ENCODE measurements at places on chromosomes 6 and 20.

GRCh38 chr20:22810030-22810429, 225.1 kb upstream of the SSTR4 start:
- no peak for DNase-seq

DNA sequence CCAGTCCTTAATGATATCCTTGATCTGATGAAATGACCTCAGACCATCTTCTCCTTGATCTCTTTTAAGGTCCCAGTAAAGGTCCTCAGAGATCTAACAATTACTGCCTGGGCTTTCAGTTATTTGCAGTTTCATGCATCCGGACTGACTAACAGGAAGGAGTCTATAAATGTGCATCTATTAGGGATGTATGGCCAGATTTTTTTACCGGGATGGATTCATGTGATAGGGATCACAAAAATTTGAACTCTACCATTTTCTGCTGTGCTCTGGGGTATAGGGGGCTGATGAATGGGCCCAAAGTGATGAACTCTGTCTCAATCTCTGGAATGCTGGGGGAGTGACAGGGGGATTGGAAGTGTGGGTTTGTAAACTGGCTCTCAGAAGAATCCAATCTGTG, 36.2 kb upstream of the SCUBE3 start:
- no peak for DNase-seq

DNA sequence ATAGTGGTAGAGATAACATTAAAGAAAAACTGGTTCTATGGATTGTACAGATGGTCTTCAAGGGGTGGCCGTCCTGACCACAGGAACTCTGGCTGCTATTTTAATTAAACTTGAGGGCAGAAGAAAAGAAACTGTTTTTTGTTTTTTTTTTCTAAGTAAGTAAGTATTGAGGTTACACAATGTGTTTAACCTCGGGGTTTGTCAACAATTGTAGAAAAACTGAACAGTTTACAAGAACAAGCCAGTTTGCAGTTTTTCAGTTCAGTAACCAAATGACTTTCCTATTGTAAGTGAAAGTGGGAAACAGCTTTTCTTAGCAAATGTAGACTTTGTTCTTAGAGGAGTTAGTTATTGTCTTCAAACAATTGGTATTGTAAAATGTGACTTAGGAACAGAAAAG, 77.0 kb downstream of the PLCB1 start:
- DNase-seq, result no peak

DNA sequence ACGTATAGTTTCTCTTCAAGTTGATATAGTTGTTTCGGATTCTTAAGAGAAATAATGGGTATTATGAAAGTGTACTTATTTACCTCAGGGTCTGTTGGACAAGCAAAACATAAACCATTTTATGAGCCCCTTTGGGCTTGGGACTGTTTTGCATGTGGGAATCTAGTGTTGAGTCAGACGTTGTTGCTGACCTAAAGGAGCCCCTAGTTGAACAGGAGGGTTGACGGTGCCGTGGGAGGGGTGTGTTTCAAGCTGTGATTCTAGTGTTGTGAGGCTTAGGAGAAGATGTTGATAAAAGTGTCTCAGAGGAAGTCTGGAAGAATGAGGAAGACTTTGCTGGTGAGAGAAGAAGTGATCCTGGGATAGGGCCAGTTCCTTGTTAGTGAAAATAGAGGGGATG, 140.0 kb downstream of the ARID1B start:
- DNase-seq, result no peak

GRCh38 chr6:21949211-21949801, 347.5 kb downstream of the PRL start:
- DNase-seq, result no peak

- DNase-seq, result peak; percentile 45
Observed at GRCh38 chr6:35449287-35449881, 2.8 kb upstream of the FANCE start.

- no peak for DNase-seq
Observed at GRCh38 chr6:157537556-157537955, 156.6 kb downstream of the ZDHHC14 start.

DNA sequence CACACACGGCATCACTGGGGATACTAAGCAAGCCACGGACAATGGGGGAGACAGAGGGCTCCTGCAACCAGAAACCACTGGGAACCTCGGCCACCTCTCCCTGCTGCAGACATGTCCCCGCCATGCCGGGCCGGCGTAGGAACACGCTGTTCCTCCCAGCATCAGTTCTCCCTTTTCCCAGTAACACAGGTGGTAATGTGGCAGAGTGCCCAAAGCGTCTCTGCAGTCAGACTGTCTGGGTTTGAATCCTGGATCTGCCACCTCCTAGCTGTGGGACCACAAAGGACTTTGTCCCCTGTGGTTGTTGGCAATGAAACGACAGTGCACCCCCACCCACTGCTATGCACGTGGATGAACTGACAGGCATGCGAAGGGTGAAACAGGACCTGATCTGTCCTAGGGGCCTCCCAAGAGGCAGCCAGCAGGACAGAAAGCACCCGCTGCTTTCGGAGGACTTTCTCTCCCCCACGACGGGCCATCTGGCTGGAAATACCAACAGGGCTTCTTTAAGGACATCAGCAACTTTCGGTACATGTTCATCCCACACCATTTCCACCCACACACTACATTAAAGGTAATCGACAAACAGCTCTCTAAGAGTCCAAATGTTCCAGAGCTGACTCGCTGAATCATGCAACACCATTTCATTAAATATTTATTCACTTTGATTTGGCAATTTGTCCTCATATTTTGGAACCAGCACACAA, 74.1 kb downstream of the SULF2 start:
- no peak for DNase-seq

DNA sequence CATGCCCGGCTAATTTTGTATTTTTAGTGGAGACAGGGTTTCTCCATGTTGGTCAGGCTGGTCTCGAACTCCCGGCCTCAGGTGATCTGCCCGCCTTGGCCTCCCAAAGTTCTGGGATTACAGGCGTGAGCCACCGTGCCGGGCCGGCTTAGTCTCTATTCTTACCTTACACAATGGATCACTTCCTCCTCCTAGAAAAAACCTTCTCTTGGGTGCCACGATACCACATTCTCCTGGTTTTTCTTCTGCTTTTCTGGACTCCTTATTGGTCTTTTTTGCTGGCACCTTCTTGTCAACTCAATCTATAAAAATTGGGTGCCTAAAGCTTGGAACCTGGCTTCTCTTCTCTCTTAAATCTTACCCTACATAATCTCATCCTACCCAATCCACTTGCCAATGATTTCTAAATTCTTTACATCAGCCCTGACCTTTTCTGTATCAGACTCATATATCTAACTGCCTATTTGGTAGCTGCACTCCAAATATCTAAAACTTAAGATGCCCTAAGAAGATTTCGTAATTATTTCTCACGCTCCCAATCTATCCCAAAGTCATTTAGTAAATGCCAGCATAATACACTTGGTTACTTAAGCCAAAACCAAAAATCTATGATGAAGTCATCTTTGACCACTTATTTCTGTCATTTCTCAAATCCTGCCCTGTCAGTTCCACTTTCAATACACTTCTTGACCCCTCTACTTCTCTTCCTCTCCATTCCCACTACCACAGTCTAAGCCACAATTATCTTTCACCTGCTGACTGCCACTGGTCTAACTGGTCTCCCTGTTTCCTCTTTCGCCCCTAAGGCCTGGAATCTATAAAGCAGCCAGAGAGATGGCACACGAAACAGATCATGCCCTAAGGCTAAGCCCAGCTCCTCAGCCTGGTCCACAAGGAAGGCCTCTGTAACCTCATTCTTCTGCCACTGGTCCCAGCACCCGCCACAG, 43.2 kb downstream of the ELMO2 start:
- no peak for DNase-seq

DNA sequence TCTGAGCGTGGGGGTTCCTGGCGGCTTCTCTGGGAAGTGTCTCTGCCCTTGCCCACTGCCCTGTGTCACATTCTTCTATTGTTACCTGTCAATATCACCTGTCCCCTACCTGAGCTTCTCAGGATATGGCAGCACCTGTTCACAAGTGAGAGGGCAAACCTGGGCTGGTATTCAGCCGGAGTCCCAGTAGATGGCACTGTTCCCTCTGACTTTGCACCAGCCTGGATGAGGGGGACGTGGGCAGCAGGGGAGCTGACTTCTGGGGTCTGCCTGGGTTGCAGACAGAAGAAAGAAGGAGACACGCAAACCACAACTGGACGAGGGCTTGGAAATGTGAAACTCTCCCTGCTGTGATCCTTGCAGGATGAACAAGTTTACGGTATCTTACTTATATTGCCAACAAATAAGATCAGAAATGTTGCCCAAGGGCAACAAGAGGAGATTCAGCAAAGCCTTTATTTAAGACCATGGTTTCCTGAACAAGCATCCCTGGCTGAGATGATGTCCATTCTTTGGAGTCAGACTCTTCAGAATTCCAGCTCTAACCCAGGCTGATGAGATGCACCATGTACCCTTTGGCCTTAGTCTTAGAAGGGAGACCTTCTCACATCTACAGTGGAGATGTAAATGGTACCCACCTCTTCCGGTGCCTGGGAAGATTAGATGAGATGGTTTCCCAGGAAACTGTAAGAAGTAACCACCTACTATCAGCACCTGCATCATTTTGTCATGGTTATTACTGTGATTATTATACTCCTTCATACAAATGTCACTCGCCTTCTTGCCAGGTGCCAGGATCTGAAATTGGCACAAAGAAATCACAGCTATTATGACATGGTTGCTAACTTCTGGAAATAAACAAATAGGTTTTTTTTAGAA, 400.0 kb upstream of the CDH4 start:
- DNase-seq, result no peak

GRCh38 chr6:73854998-73855718, 159.2 kb downstream of the CD109 start:
- peak; percentile 49 for DNase-seq

- DNase-seq, result no peak
Observed at GRCh38 chr6:81762132-81762531, 9.7 kb upstream of the TENT5A start.

DNA sequence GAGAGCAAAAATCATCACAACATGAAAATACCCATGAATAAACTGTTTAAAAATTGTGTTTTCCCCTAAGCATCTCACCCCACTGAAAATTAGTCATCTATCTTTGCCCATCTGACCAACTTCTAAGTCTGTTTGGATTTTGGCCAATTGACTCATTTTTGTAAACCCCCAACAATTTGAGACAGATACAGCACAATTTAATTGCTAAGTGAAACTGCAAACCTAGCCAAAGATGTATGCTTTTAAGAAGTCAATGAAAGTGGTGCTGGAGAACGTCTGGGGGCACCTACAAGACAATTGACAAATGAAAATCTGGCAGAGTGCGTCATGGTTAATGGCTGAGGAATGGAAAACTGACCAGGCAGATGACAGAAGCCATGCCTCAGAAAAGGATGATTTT, 30.9 kb upstream of the SLC24A3 start:
- no peak for DNase-seq

DNA sequence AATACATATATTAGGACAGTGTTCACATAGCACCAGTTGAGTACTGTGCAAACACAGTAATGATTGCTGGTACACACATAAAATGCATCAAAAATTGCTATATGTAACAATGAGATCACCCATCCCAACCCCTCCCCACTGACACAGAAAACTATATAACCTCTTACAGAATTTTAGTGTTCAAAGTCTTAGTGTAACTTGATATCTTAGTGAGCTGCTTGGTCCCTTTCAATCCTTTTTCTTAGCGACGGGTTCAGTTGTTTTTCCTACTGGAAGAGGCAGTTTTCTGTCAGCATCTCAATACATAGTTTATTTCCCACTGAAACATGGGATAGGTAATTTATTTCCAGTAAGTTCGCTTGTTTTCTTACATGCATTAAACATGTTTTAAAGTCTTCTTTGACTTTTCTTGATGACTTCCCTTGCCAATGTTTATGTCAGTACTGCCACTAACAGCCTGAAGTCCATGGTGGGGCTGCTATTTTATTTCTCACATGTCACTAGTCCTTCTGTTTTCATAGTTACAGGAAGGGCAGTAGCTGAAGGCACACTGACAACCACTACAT, 96.4 kb upstream of the FOXC1 start:
- no peak for DNase-seq

GRCh38 chr6:127367023-127367375, 23.6 kb upstream of the ECHDC1 start:
- no peak for DNase-seq

GRCh38 chr6:107867302-107867615, 43.1 kb upstream of the SCML4 start:
- no peak for DNase-seq

- no peak for DNase-seq
Observed at GRCh38 chr6:90975741-90976140, 388.9 kb upstream of the MAP3K7 start.

DNA sequence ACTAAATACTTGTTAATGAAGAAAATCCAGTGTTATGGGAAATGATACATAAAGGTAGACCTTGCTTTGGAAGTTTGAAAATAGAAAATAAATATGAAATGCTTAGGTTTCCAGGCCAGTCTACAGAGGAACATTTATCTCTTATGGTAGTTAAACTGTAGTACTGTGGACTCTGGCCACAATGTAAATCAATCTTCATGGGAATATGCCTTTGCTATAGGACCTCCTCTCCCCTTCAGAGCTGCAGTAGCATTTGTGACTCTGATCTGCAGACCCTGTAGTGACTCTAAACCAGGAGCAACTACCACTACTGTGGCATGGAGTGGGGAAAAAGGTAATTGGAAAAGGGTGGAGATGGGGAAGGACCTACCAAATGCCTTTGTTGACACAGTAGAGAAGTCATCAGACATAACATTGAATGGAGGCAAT, 4.5 kb downstream of the HSPA1A start:
- no peak for DNase-seq

DNA sequence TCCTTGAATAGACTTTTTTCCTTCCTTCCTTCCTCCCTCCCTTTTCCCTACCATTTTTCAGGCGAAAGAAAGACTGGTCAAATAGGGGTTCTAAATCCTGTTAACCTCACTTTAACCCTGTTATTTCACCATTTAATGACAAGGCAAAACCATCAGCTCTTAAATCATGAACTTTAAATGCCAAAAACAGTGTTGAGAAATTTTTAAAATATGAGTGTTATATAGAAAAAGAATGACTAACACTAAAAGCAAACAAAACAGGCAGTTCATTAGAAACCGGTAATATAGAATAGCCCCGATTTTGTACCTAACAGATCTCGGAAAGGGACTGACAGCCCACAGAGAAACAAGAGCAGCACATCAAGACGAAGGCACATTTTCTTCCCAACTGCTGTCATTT, 57.4 kb upstream of the CEP85L start:
- DNase-seq, result no peak

DNA sequence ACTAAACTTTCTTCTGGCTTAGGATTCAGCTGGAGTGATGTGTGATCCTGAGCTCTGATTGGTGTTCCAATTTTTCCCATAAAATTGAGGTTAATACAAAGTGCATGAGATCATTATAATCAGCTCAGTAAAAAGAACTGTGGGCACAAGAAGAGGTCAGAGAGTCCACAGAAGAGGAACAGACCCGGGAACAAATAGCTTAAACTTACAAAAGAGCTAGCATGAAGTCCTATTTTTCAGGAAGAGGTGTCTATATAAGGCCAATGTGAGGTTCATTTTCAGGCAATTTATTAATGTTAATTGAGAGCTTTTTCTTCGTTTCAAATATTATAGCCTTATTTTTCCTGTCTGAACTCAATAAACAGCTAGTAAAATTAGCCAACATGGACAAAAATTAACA, 26.9 kb upstream of the STX11 start:
- DNase-seq, result no peak

GRCh38 chr20:51237791-51238190, 214.9 kb upstream of the KCNG1 start:
- DNase-seq, result no peak

GRCh38 chr6:144064402-144065212, 30.8 kb downstream of the SF3B5 start:
- DNase-seq, result no peak

Data from AG09319 (cell line).